Dermis microvascular lymphatic vessel endothelial cell (primary cell): ENCODE measurements at places on chromosomes 3 and 15.
A peak's percentile ranks its signal among the peaks of the same experiment; 100 is the strongest.

DNA sequence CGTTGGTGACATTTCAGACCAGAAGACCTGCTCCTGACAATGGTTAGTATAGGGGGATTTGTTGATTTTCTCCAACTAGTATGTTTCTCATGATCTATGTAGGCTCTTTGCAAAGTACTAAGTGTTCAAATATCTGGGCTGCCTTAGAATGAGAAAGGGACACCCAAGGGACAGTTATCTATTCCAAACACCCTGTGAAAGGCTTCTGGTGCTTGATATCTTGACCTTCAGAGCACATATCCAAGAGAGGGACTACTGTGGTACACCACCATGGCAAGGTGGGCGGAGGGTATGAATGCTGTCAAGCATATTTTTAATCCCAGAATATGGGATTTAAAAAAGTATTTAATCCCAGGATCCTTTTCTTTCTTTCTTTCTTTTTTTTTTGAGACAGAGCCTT lies 1.1 kb downstream of the FANCD2OS start:
- DNase-seq: no peak

GRCh38 chr15:100875976-100876375 lies 3.7 kb upstream of the ALDH1A3 start:
- no peak for DNase-seq

DNA sequence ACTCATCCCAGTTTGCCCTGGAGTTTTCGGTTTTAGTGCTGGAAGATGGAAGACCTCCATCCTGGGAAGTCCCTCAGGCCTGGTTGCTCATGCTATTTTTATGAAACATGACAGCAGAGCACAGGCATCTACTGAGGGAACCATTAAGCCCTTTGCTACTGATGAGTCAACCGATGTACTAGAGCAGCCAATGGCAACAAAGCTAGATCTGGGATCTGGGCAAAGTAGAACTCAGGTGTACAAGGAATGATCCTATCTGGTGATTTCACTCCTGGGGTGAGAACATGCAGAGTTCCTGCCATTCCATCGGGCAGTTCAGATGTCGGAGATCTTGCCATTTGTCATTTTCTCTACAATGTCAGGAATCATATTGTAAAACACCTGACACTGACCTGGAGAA lies 166.2 kb upstream of the NSMCE3 start:
- no peak for DNase-seq

GRCh38 chr3:53712817-53713388 lies 133.3 kb downstream of the CHDH start:
- no peak for DNase-seq

- no peak for DNase-seq
These were observed 170.6 kb upstream of the CHRM5 start for GRCh38 chr15:33797651-33798050.

GRCh38 chr3:198079771-198080520 lies 119.9 kb downstream of the LMLN start:
- no peak for DNase-seq

GRCh38 chr3:123412811-123413604 lies 35.9 kb downstream of the ADCY5 start:
- DNase-seq: no peak

DNA sequence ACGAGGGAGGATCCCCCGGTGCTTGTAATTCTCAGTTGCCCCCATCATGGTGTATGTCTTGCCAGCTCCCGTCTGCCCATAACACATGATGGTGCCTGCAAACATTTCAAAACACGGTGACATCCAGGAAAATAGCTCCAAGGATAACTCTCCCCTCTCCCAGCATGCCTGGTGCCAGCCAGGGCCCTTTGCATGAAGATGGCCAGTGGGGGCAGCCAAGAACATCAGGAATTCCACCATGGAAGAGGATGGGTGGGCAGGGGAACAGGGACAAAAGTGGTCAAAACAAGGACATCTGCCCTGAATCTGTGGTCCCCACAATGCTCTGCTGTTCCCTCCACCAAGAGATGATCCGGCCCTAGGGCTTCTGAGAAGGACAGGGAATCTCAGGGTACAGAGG lies 9.0 kb downstream of the KIF9 start:
- no peak for DNase-seq

- DNase-seq: no peak
These were observed 175.6 kb upstream of the BCL6 start for GRCh38 chr3:187920913-187921312.

DNA sequence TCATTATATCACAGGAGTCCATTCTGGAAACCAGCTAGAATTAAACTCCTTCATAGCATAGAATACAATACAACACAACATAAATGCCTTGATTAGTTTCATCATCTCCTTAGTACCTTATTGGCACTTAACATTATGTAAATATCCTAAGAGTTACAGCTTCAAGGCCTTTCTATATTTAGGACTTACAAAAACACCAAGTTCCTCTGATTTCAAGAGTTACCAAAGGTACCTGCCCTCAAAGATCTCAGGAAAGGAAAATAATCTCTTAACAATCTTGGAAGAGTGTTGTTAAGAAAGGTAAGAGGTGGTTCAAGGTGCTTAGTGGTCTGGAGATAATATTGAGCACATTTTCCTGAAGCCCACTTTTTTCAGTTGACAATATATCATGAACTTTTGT lies 477.7 kb downstream of the IGSF11 start:
- no peak for DNase-seq

DNA sequence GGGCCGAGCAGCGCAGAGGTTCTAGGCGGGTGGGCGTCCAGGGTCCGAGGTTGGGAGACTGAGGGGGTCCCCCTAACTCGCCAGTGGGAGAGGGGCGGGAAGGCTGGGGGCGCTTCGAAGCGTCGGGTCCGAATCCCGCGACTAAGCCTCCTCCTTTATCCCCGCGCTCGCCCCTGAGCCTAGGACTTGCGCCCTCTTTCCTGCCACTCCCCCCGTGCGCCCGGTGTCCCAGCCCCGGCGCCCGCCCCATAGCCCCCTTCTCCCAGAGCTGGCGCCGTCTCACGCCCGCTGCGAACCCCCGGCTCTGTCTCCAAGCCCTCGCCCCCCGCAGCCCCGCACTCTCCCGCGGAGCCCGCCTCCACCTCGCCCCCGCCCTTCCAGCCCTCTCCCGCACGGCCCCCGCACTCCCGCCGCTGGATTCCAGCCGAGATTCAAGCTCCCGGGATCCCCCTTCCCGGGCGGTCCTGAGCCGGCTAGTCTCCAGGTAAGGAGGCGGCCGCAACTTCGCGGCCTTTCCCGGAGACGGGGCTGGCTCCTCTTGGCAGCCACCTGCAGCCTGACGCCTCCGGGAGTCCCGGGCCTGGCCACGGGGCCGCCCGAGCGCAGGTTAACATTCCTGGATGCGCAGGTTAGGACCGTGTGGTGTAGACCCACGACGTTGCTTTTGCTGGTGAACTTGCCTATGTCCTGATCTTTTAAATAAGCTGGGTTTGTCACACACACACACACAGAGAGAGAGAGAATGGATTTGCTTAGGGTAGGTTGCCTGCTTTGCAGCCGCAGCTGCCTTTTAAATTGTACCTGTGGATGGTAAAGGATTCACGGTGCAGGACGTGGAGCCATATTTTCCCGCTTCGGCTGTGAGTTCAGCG lies 563 bp downstream of the PXYLP1 start:
- no peak for DNase-seq

GRCh38 chr3:23129817-23130216 lies 73.3 kb upstream of the UBE2E2 start:
- DNase-seq: peak; percentile 30

GRCh38 chr3:973340-973739 lies 119.5 kb upstream of the CNTN6 start:
- no peak for DNase-seq

DNA sequence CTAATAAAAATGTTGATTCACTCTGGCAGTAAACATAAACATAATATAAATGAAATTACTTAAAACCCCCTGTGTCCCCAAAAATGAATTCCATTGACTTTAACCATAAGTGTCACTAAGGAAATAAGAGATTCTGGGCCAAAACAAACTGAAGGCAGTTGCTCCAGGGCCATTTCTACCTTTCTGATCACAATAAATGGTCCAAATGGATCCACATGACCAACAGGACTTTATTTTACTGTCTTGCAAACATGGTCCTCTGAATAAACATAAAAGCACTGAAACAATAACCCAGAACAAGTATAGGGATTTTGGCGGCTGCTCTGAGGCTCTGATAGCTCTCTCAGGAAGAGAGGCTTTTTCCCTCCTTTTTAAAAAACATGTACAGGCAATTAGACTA lies 77.3 kb downstream of the ETFA start:
- no peak for DNase-seq

DNA sequence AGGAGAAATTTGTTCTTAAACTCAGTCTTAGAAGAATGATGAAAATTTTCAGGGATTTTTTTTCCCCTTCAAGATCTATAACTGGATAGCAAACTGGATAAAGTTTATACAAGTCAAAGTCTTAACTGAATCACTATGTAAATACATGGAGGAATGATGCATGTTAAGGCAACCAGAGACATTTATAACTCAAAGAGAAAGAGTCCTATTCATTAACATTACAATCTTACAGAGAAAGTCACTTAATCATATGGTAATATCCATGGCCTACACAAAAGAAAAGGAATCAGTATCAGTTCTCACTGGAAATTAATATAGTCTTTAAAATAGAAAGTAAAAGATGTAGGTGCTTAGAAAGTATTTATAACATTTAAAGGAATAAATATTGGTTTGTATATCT lies 869.1 kb downstream of the TBL1XR1 start:
- DNase-seq: no peak

- peak; percentile 80 for DNase-seq
These were observed 4.3 kb downstream of the RBP1 start for GRCh38 chr3:139534992-139535879.

DNA sequence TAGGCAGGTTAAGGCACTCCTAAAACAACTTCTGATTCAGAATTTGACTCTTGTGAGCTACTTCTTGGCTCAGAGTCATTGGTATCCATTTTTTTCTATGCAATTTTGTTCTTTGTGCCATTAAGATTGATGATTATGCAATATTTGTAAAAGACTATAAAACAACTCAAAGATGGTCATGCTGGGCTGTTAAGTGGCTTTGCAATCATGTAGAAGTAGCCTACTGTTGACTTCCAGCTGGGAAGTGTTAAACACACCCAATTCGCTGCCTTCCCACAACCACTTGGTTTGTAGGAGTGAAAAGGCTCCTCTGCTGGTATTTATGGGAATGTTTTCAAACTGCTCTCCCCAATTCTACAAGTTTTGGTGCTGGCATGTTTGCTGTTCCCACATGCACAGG lies 74.7 kb upstream of the COL6A6 start:
- no peak for DNase-seq

DNA sequence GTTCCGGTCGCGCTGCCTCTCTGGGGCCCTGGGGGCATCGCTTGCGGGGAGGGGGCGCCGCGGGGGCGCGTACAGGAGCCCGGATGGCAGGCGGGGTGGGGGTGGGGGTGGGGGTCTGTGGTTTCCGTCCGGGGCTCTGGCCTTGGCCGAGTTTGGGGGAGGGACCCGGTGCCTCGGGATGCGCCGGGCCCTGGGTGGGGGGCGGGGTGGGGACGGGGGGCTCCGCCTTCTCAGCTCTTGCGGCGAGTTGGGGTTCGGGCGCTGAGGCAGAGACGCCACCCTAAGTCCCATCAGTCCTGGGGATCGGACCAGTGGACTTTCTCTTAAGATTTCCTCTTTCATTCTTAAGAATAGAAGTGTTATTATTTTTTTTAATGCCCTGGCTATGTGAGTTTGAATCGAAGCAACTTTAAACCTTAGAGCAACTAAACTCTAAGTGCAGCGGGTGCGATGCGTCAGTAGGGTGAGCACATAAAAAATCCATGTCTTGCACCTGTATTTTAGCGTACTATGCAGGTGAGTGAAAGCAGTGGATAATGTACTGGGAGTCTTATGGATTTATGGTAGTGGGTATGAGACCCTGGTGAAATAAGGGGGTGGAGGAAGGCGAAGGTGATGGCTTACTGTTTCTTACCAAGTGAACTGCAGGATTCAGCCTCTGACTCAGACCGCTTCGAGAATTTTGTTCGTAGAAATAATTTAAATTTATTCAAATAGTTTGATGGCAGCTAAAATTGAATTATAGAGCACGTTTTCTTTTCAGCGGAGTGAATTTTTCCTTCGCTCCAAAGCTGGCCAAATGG lies 762 bp downstream of the CTNNB1 start:
- DNase-seq: peak; percentile 46

- no peak for DNase-seq
These were observed 11.0 kb downstream of the EXOG start for GRCh38 chr3:38507120-38507519.

GRCh38 chr15:27081676-27082418 lies 110.9 kb downstream of the GABRG3 start:
- no peak for DNase-seq

DNA sequence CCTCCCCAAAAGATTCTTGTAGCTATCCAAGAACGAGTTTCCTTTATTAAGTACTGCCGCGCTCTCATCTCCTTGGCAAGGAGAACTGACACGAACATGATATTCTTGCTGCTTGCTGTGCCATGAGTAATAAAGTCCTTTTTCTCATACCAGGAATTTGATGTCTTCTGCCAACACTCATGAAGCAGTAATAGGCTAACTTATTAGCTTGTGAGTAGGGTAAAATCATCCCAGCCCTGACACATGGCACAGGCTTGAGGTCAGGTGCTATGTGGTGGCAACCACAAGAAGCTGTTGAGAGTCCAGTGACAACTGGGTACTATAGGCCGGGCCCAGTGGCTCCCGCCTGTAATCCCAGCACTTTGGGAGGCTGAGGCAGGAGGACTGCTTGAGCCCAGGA lies 22.7 kb upstream of the UBXN7 start:
- no peak for DNase-seq

DNA sequence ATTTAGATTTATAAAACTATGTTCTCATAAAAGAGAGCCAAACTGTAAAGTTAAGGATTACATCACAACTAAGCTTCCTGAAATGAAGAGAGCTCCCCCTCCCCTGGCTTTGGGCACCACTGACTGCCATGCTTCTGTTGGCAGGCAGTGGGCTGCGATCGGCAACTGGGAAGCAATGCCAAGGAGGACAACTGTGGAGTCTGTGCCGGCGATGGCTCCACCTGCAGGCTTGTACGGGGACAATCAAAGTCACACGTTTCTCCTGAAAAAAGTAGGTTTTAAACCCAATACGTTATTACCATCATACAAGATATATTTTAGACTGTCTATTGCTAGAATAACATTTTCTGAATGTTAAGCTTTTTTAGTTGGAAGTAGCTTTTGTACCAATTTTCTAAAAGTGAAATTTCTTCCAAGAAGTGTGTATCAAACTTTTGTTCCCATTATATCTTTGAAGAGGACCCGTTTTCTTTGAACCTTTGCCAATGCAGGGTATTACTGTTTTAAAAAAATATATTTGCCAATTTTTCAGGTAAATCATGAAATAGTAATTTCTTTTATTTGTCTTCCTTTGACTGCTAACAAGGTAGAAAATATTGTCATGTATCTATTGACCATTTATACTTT lies 184.1 kb downstream of the ADAMTSL3 start:
- DNase-seq: peak; percentile 54

GRCh38 chr15:92409006-92409405 lies 15.3 kb downstream of the ST8SIA2 start:
- no peak for DNase-seq

DNA sequence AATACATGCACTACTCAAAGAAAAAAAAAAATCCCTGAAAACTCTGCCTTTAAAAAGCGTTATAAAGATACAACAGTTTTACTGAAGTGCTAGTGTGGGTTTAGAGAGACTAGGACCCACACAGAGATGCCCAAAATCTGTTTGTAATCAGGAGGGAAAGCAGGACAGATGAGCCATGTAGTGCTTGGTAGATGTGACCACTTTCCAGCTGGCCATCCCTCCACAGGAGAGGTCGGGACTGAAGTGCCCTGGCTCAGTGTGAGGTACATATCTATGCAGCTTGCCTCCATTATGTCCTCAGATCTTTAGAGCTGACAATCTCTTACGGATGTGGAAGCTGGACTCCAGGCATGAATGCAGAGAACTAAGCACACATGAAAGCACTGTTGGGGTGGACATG lies 57.5 kb upstream of the NANOGP8 start:
- no peak for DNase-seq

- no peak for DNase-seq
These were observed 339.5 kb upstream of the DNAJC19 start for GRCh38 chr3:181329024-181329423.
